Skeletal muscle tissue (tissue), 5 donors: ENCODE measurements at places on chromosomes 1 and 21. TPM values are rescaled to one million over a fixed set of nuclear protein-coding genes. Genes with fewer than 3 reads are reported as not detected.

LAMB3 gene
- total RNA-seq, result 0.52 TPM

MATN1 gene
- total RNA-seq, result 1.6 TPM

BEST4 gene
- total RNA-seq, result not detected

PAQR6 gene
- 1.0 TPM for total RNA-seq

H6PD gene
- 24.5 TPM for total RNA-seq

HMGCL gene
- total RNA-seq, result 31.3 TPM
